ENCODE measurements at places on chromosomes 16 and 17.

DNA sequence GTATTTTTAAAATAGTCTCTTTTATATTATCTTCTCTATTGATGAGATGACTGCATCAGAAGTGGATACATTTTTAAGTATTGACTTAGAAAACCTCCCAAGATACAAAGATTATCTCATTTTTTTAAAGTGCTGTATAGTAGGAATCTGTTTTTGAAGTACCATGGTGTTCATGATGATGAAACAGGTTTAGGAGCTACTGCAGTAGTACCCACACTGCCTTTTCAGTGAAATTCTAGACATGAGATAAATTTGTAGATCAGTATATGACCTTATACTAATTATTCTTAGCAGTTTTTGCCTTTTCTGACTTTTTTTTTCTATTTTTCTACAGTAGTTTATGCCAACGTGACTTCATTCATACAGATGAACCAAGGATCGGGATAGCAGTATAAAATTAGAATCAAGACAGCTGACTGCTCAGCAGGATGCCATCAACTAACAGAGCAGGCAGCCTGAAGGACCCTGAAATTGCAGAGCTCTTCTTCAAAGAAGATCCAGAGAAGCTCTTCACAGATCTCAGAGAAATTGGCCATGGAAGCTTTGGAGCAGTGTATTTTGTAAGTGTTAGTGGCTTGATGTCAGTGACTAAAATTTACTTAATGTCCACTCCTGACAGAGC, 61.1 kb downstream of the TAOK1 start:
- DNase-seq, result no peak

- no peak for DNase-seq
Observed at GRCh38 chr16:66265556-66266141, 100.8 kb upstream of the CDH5 start.

DNA sequence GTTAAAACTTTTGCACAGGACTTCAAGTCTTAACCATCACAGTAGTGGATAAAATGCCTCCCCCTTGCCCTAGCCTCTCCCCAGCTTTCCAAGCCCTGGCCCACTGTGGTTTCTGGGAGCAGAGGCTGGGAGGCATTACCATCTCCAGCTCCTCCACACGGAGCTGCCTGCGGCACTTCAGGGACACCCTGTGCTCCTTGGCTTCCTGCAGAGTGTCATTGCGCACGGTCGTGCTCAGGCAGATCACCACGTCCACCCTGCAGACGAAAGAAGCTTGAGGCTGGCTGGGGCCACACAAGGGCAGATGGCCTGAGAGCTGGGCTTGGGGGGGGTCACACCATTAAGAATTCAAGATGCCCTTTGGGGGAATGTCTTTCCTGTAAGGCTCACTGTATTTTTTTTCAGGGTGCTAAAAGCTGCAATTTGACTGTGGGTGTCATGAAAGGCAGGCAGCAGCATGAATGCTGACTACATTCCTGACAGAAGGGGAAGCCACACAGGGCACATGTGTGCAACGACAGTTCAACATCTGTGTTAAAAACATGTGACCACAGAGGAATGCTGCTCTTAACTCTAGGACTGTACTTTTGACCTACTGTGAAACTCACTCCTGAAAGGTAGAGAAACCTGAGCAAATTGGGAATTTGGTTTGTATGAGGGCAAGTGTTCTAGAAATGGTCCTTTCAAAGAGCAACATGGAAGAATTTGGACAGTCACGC, 47.7 kb upstream of the CLEC18B start:
- DNase-seq, result no peak

DNA sequence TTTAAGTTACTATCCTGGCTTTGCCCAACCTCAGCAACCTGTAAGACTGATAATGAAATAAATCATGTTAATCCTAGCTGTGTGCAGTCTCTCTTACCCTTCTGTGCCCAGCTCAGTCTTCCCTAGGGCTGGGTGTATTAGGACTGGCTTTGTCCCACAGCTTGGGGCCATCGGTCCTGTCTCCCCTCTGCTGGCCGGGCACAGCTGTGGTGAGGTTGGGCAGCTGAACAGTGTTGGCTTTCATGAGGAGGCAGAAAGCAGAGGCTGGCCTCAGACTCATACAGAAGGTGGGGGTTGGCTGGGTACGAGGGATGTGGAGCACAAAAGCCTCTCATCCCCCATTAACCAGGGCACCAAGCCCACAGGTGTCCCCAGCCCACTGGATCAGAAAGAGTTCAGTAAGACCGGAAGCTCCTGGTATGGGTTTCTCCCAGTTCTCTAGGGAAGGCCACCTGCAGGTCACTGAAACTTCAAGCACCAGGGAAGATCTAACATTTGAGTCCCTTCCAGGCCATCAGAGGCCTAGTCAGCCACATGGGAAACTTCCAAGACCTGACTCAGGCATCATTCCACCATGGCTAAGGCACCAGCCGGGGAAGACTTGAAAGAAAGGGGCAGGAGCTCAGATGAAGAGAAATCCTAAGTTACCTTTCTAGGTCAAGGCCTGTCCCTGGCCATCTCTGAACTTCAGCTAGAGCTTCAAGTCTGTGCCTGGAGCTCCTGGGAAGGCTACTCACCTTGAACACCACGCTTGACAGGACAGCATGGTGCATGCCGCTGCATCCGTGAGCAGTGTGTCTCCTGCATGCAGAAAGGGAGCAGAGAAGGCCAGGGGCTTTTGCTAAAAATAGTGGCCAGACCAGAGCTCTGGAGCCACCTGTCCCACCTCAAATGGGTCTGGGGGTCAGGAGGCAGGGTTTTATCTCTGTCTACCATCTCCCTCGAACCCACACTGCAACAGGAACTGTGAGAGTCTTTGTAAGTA, 8.8 kb downstream of the CNP start:
- DNase-seq, result no peak

DNA sequence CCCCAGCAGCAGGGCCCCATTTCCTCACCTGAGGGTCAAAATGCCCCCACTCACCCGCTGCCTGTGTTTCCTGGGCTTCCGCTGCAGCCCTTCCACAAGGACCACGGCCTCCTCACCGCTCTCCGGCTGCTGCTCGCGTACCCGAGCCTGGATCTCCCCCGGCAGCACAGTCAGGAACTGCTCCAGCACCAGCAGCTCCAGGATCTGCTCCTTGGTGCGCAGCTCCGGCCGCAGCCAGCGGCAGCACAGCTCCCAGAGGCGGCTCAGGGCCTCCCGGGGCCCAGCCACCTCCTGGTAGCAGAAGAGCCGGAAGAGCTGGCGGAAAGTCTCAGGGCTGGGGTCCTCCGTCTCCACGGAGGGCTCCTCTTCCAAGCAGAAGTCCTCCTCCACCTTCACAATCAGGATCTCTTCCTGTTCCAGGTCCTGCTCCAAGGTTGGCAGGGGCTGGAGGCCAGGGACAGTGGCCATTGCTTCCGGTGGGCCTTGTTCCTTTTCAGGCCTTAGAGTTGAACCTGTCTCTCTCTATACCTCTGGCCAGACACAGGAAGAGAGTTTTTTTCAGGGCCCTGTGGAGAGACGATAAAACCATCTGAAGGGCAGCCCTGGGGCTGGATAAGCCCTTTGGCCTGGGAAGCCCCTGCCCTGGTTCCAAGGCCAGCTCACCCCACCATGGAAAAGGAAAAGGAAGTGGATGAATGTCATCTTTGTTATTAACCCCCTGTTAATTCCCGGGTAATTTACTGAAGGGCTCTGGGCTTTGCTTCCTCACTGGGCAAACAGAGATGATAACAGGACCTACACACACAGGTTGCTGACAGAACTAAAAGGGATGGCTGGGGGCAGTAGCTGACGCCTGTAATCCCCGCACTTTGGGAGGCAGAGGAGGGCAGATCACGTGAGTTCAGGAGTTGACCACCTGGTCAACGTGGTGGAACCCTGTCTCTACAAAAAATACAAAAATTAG, 1.2 kb downstream of the ZNF500 start:
- no peak for DNase-seq

GRCh38 chr17:78923660-78924453, 1.3 kb downstream of the TIMP2 start:
- DNase-seq, result no peak

DNA sequence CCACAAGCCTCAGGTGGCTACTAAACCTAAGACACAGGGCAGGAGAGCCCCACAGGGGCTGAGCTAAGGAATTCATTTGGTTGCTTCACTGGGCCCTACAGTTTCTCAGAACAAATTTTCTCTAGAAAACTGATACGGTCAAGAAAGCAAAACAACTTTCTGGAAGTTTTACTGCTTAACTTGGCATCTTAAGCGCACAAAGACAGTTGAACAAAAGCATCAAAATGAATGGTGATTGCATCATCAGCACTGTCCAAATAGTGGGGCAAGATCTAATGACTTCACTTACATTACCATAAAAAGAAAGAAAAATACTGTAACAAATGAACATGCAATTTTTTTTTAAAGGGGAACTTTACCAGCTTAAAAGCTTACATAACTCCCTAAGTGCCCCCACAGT, 47.6 kb downstream of the XPO6 start:
- DNase-seq, result peak; percentile 43

- no peak for DNase-seq
Observed at GRCh38 chr17:38747463-38748148, 530 bp downstream of the PCGF2 start.

GRCh38 chr17:50198026-50198669, 3.3 kb downstream of the COL1A1 start:
- no peak for DNase-seq
